CD4-positive, alpha-beta T cell treated with Interleukin-4 for 4 hours (primary cell): ENCODE measurements at places on chromosomes 7 and 10.
A peak's percentile ranks its signal among the peaks of the same experiment; 100 is the strongest.

DNA sequence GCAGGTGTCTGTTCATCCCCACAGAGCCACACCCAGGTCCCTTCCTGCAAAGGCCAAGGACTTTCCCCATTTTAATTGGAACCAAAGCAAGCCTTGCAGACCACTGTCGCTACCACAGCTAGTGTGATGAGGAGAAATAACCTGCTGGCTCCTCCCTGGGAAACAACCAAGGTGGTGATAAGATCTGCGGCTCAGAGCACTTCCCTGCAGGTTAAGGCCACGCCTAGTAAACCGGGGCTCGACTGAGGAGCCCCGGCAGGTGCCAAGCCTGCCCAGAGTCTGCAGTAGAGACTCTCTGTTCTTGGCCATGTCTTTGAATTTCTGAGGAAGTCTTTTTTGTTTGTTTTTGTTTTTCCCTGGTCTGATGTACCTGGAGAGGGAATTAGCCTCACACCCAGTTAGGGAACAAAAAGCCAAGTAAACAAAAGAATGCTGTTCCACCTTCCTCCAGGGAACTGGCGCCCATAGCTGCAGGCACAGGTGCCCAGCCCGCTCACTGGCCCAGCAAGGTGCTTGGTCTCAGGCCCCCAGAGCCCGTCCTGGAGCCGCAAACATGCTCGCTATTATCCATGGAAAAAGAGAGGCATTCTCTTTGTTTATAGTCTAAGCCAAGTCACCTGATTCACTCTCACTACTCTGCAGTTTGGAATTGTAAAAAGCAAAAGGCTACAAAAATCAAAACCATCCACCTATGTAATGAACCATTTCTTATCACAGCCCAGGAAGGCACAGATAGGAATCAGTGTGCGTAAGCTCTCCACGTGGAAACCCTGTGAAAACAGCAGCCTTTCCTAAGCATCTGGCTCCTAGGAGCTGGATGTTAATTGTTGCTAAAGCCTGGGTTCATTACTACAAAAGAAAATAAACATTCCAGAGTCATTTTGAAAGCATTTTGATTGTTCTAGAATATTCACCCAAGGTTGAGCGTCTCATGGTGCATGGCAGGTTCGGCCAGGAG lies 2.7 kb downstream of the GPR146 start:
- DNase-seq, result peak; percentile 75

DNA sequence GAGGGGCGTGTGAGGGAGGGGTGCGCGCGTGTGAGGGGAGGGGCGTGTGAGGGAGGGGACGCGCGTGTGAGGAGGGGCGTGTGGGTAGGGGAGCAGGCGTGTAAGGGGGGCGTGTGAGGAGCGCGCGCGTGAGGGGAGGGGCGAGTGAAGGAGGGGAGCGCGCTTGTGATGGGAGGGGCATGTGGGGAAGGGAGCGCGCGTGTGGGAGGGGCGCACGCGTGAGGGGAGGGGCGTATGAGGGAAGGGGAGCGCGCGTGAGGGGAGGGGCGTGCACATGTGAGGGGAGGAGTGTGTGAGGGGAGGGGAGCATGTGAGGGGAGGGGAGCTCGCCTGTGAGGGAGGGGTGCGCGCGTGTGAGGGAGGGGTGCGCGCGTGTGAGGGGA lies 19.1 kb downstream of the MXI1 start:
- peak; percentile 85 for DNase-seq

DNA sequence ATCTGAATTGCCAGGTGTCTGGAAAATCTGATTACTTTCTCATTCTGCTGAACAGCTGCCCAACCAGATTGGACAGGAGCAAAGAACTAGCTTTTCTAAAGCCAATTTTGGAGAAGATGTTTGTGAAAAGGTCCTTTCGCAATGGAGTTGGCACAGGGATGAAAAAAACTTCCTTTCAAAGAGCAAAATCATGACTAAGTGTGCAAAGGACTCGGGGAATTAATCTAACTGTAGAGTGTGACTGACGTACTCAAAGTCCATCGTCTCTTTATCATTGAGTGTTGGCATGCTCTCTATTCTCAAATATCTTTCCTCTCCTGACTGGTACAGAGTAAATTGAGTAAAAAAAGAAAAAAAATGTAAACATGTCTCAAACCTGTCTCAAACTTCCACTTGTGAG lies 3.3 kb downstream of the NPS start:
- no peak for DNase-seq

- no peak for DNase-seq
Observed at GRCh38 chr7:148374396-148375259, 215.9 kb upstream of the C7orf33 start.
